ENCODE measurements at places on chromosomes 1 and 21.

GRCh38 chr1:204128964-204129896, 22.6 kb downstream of the ETNK2 start:
- peak; percentile 43 for DNase-seq

DNA sequence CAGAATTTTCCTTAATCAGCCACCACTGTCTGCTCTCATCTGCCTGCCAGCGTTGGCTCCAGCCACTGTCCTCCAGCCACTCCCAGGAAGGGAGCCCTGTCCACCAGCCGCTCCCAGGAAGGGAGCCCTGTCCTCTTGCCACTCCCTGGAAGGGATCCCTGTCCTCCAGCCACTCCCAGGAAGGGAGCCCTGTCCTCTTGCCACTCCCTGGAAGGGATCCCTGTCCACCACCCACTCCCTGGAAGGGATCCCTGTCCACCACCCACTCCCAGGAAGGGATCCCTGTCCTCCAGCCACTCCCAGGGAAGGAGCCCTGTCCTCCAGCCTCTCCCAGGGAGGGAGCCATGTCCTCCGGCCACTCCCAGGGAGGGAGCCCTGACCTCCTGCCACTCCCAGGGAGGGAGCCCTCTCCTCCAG, 726.5 kb downstream of the PTPRU start:
- no peak for DNase-seq

DNA sequence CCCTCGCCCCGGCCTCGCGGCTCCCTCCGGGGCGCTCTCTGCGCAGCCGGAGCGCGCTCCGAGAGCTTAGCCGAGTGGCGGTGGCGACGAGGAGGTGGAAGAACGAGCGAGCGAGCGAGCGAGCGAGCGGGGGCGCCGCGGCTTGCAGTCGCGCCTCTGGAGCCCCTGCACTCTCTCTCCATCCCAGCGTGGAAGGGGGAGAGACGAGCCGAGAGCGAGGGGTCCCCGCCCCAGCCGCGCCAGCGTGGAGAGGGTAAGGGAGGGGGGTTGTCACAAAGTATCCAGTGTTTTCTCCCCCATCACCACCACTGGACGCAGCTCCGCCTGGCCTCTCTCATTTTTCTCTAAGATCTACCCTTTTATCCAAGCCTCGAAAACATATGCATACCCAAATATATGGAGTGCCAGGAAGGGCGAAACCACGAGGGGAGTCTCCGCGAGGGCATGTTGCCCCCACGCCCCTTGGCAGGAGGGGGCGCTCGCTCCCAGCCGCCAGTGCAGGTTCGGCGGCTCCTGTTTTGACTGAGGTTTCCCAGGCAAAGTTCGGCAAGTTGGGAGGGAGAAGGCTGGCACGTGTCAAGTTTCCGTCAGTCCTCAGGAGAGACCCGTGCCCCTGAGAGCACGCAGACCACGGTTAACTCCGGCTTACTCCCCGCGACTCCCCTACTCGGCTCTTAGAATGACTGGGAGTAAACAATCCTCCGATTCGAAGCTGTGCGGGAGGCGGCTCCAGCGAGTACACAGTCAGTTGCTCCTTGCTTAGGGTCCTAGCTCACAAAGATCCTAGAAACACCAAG, 569 bp upstream of the DAB1 start:
- no peak for DNase-seq

- no peak for DNase-seq
These were observed 43.1 kb downstream of the RGSL1 start for GRCh38 chr1:182493063-182493462.

- DNase-seq, result peak; percentile 44
These were observed 17.9 kb upstream of the ETV3 start for GRCh38 chr1:157156058-157156541.

- no peak for DNase-seq
These were observed 102.3 kb upstream of the LPGAT1 start for GRCh38 chr1:211932933-211933254.

- no peak for DNase-seq
These were observed 16.8 kb downstream of the APP start for GRCh38 chr21:26153758-26154157.

- peak; percentile 53 for DNase-seq
These were observed 20.4 kb downstream of the AGRN start for GRCh38 chr1:1040004-1040991.

DNA sequence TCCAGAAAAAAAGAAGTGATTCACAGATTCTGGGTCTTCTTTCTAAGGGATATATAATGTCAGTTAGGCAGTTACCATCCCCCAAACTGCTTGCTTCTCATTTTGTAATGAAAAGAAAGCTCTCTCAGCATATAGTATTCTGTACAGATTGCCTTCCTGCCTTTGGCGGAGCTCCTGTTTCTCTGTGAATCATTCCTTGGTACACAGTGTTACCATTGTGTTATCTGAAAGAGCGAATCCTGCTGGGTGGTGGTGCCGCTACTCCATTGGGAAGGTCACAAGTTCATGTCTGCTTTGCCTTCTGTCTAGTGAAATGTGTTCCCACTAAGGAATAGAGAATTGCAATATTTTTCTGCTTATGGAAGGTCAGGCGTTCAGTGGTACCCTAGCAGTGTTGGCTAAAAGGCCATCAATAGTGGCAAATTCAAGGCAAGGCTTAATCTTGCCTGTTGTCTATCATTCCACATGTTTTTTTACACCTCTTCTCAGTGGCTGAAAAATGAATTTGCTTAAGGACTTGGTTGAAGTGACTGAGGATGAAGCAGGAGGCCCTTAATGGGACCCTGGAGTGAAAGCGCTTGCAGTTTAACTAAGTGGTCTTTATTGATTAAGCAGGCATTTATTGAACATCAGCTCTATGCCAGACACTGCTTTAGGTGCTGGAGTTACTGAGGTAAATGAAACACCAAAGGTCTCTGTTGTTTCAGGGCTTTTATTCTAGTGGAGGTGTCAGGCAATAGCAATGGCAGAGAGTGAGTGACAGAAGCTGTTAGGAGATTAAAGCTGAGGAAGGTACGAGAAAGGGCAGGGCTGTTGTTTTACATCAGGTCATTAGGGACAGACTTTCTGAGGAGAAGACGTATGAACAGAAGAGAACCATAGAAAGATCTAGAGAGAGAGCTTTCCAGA, 186.7 kb downstream of the PDE4B start:
- no peak for DNase-seq

GRCh38 chr21:38380481-38381137, 117.7 kb downstream of the ERG start:
- no peak for DNase-seq

DNA sequence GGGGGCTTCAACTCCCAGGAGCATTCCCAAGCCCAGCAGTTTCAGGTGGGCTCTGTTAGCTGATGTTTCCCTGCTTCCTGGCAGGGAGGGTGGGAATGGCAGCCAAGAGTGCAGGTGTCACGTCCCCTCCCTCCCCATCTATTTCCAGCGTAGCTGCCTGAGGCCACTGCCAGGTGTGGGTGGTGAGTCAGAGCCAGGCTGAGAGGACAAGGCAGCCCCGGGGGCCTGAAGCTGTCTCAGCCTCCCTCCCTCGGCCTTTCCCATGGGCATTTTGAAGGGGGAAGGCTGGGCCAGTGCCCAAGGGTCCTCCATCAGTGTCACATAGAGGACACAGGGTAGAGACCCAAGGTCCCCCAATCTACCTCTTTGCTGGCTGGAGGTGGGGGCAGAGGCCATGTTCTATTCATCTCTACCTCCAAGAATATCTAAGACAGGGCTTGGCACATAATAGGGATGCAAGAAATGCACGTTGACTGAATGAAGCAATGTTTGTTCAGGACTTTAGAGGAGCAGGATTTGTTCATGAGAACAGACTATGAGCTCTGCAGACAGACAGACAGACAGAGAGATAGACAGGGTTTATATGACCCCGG, 34.4 kb upstream of the ID3 start:
- DNase-seq, result no peak

- DNase-seq, result no peak
These were observed 16.1 kb upstream of the ERI3 start for GRCh38 chr1:44371206-44371605.

DNA sequence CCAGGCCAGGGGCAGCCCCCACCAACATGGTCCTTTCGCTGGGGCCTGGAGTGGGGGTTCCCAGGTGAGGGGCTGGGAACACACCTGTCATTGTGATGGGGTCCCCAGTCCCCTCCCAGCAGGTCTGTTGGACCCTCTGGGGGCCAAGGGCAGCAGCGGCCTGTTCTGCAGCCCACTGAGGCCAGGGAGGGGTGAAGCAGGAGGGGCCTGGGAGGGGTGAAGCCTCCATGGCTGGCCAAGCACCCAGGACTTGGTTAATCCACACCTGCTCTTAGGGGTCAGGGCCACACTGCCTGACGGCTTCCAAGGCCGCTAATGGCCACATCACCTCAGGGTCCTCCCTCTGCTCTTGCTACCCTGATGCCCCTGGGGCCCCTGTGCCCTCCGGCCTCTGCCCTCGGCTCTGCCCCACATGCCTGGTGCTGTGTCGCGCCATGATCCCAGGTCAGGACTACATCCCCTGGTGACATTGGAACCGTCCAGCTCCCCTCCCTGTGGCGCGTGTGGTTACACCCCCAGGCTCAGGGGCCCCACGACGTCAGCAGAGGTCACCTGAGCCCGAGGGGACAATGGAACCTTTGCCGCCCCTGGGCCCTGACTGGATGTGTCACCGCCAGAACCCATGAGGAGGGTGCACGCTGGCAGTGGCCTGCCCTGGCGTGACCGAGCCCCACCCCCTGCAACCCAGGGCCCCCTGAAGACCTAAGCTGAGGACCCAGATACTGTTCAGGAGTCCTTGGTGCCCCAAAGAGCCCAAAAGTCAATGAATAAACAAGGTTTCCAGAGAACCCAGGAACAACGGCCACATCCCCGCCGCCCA, 7.0 kb downstream of the TNFRSF18 start:
- DNase-seq, result no peak

- DNase-seq, result no peak
These were observed at the start of gene UBE2U for GRCh38 chr1:64203420-64203819. Gene UBE2U (plus strand): TSS chr1:64203623. CDS start chr1:64204051, 428 bp downstream.

DNA sequence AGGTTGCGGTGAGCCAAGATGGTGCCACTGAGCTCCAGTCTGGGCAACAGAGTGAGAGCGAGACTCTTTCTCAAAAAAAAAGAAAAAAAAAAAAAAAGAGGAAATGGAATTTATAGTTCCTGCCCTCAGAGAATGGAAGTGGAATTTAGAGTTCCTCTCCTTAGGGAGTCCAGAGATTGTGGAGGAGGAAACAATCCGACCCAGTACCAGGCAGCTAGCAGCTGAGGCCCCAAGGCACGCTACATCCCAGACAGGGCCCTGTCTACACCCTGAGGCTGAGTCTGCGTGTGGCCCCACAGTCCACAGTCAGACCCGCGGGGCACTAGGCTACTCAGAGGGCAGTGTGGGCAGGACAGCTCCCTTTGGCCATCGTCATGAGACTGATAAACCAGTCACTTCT, 1.9 kb upstream of the MFN2 start:
- DNase-seq, result no peak

DNA sequence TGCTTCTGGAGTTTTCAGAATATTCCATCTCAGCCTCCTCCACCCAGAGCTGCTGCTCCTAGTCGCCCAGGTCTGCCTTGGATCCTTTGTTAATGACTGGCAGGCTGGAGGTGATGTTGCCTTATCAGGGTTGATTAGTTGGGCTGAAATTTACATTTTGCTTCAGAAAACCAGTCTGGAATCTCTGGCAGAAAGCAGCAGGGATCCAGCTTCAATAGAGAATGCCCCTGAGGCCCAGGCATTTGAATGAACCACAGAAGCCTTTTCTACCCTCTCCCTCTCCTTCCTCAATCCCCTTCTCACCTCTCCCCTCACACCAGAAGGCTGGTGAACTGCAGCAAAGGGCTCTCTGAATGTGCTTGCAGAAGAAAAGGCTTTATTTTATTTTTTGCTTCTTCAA, 83.2 kb downstream of the PLXNA2 start:
- no peak for DNase-seq

- DNase-seq, result no peak
These were observed 11.6 kb downstream of the LMNA start for GRCh38 chr1:156126043-156126629.

GRCh38 chr1:56424744-56425493, 154.4 kb downstream of the PLPP3 start:
- DNase-seq, result no peak

- DNase-seq, result no peak
These were observed at the start of gene PTGFR for GRCh38 chr1:78490861-78491450. Gene PTGFR (plus strand): TSS chr1:78490974. CDS start chr1:78492744, 1,770 bp downstream.

GRCh38 chr1:206935491-206936067, 10.7 kb downstream of the PIGR start:
- no peak for DNase-seq

DNA sequence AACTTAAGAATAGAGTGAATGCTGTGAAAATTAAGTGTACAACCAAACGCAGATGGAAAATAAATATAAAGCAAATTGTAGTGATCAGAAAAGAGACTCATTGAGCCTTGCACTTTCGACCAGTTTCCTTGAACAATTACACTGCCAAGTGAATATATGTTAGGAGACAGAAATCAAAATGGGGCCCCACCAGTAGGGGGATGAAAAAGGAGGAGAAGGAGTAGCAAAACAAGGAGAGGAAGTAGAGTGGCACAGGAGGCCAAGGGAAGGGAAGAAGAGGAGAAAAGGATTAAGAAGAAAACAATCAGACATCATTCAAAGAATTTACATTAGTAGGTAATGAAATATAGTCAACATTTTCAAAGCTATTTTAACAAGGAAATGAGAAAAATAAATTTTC, 1770.6 kb downstream of the PLA2G4A start:
- no peak for DNase-seq

GRCh38 chr1:70487910-70488665, 77.0 kb downstream of the CTH start:
- no peak for DNase-seq

- DNase-seq, result no peak
These were observed 370.5 kb downstream of the NUF2 start for GRCh38 chr1:163692266-163692665.

DNA sequence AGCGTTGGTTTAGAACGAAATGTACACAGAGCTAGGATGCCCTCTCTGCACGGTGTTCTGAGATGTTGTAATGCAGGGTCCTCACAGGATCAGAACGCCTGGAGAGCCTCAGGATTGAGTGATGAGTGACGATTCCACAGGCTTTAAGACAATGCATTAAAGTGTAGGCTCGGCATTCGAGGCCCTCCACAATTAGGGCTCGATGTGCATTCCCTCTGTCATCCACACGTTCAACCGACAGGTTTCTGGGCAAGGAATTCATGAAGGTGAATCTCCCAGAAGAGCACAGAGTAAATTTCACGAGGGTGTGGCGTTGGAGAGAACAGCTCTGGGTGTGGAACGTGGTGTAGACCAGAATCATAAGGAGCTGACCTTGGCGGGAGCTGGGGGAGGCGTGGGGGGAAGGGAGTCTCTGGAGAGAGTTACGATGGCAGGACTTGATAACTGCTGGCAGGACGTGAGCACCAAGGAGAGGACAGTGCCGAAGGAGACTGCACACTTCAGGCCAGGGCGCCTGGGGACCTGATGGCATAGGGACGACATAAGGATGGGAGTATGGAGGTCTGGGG, 51.0 kb upstream of the EFHD2 start:
- DNase-seq, result no peak

DNA sequence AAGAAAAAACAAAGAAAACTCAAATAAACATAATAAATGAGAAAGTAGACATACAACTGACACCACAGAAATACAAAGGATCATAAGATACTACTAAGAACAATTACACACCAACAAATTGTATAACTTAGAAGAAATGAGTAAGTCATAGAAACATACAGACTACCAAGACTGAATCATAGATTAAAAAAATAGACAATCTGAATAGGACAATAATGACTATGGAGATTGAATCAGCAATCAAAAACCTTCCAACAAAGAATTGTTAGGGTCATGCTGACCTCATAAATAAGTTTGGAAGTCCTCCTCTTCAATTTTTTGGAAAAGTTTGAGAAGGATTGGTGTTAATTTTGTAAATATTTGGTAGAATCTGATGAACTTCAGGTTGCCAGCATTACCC, 159.0 kb downstream of the PTBP2 start:
- no peak for DNase-seq

Measured in stimulated activated CD4-positive, alpha-beta T cell treated with anti-CD3 and anti-CD28 coated beads, Interleukin-1b, Interleukin-23, amount 100 ng/mL, for 1 hour (primary cell).